ELR (cell line): ENCODE measurements at places on chromosomes 6 and 20.

DNA sequence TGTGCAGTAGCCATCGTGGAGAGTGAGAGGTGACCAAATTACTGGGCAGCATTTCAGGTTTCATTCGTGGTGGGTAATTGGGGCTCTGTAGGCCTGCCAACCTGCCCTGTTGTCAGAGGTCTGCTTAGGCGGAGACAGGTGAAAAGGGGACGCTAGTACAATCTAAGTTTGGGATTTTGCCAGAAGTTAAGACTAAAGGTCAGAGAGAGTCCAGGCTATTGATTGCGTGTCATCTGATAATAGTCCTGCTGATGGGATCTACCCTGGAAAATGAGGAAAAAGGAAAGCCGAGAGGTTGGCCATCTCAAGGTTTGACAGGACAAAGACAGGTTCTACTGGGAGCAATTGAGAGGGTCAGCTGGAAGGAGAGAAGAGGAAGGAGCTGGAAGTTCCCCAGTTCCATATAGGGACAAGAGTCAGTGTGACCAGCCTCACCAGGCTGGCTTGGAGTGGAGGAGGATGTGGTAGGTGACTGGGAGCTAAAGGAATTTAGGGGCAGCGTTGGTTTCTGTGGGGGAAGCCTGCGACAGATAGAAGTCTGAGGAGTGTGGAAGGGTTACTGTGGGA lies 10.9 kb downstream of the ARFGEF2 start:
- DNase-seq, result peak; percentile 88

DNA sequence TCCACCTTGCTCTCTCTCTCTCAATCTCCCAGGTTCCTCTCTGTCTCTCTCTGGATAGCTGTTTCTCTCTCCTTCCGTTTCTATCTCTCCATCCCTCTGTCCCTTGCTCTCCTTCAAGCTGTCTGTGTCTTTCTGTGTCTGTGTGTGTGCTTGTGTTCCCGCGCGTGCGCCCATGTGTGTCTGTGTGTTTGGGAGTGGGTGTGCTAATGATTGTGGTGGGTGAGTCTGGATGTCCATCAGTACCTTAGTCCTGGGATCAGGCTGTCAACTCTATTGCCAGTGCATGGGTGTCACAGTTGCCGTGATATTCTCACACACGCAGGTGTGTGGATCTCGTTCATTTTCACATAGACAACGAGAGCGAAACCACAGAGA lies 1380.6 kb upstream of the DEFB115 start:
- no peak for DNase-seq

- no peak for DNase-seq
These were observed 323.1 kb upstream of the AGPAT4 start for GRCh38 chr6:161596807-161597520.

DNA sequence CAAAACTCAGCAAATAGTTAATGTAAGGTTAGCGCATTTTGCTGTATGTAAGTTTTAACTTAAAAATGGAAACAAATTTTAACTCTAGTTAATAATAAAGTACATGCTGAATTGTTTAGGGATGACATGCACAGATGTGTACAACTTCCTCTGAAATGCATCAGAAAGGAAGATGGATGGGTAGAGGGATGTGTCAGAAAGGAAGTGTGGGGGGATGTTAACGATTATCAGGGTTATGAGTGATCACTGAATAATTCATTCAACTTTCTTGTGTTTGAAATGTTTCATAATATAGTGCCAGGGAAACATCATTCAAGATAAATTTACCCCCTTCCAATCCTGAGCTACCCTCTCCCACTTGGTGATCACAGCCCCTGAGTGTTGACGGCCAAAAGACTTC lies 87.6 kb downstream of the FOXA2 start:
- DNase-seq, result no peak

- no peak for DNase-seq
These were observed 43.4 kb downstream of the CLVS2 start for GRCh38 chr6:123039431-123039830.

DNA sequence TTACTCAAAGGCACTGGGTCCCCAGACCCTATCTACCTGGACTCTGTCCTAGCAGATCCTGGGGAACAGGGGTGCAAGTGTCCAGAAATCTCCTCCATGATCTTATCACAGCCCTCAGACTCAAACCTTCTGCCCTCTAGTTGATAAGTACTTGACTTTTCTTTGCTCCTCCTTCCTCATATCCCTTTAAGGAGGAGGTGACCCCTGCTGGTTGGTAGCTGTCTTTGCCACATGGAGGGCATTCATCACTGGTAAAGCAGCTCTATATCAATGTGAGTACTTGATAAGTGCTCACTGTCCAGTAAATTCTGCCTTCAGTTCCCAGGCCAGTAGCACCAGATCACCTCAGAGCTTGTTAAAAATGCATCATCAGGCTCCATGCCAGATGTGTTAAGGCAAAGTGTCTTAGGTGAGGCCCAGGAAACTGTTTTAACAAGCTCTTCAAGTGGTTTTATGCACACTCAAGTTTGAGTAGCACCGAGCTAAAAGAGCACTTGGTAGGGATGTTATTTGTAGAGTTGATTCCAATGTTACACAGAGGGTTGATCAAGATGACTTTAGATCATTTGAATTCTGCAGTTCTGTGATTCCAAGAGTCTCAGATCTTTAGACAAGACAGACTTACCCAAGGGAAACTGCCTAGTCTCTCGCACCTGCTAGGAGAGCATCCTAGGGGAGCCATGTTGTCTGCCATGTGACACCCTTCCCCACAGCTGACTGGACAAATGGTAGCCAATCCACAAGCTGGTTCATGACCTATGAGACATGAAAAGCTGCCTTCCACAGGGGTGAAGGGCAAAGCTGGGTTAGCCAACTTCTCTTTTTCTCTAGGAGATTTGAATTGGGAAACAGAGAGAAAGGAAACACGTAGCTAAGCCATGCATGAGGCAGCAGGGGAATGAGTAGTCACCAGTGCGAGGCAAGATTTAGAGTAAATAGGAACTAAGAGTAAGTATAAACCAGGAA lies 18.6 kb downstream of the TREML2 start:
- DNase-seq, result peak; percentile 71

DNA sequence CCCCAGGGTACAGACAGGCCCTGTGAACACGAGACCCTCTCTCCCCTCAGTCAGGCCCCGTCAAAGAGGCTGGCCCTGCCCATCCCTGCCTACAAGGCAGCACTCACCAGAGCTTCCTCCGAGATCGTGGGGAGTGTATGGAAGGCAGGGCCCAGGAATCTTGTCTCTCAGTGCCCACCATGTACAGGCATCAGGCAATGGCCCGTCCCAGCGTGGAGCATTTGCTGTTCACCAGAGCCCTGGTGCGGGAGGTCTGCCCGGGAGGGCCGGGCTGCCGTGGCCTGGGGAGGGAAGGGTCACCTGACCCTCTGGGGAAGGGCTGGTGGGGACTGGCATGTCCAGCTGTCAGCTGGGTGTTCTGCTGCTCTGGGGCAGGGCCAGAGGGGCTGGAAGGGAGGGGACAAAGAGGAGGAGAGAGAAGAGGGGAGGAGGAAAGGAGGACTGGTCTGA lies at the start of gene IP6K3:
TSS of gene IP6K3 (minus strand) at position 255 of the 450 bp plus-strand sequence. CDS start 11,429 bp downstream, outside the sequence.
- DNase-seq, result no peak

DNA sequence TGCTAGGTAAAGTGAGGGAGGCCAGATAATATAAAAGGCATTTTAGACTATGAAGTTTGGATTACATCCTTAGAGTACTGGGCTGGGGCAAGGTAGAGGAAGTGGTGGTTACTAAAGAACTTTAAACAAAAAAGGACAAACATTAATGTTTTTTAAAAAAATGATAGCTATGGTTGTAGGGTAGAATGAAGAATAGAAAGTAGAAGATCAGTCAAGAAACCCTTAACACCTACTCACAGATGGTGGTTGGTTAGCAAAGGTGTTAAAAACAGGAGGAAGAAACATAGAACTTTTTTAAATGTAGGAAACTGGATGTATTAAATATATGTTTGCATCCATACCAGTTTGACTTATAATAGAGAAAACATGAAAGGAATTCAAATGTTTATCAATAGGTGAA lies 80.7 kb upstream of the ELOVL5 start:
- DNase-seq, result no peak

DNA sequence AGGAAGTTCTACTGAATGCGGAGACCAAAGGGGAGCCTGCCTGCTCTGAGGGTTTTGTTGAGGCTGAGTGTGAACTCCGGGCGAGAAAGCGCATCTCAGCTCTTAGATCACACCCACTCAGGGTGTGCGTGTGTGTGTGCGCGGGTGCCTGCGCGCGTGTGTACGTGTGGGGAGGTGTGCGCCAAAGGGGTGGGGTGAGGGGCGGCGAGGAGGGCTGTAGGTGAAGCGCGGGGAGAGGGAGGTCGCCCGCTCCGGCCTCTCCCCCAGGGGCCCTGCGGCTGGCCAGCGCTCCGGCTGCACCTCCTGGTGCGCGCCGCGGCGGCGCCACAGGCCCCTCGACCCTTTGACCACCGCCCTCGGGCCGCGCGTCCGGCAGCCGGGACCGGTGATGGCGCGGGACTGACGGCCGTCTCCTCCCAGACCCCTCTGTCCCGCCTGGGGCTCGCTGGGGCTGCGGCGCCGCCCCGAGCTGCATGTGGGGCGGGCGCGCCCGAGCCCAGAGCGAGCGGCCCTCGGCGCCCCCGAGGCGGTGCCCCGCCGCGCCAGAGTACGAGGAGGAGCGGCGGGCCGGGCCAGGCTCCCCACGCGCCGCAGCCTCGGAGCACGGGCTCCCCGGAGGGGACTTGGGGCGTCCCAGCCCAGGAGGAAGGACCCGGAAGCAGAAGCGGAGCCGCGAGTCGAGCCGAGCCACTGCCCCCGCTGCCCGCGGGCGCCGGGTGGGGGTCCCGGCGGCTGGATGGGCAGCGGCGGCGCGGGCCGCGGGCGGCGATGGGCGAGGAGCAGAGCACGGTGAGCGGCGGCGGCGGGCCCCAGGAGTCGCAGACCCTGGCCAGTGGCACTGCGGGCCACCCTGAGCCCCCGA lies at the start of gene RNF217:
TSS of gene RNF217 (plus strand) at position 661 of the 862 bp plus-strand sequence. CDS start at position 769, 108 bp downstream.
- peak; percentile 61 for DNase-seq

DNA sequence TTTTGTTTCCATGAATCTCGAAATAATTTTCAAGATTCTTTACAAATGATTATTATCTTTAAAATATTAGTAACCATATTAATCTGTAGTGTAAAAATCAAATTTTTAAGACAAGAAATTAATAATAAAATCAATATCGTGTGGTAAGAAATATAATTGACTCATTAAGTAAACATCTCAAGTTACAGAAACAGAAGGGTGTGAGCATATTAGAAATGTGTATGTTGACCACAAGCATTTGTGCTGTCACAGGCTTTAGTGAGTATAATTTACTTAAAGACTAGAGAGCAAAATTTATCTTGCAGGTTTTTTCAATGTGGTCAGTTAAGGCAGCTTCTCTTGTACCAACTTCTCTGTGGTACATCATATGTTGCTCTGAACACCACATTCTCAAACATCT lies 566.5 kb upstream of the IRAK1BP1 start:
- DNase-seq, result no peak

- DNase-seq, result no peak
These were observed 336.3 kb downstream of the CD83 start for GRCh38 chr6:14453712-14454472.

GRCh38 chr6:31636698-31637596 lies 15.5 kb downstream of the BAG6 start:
- peak; percentile 54 for DNase-seq

DNA sequence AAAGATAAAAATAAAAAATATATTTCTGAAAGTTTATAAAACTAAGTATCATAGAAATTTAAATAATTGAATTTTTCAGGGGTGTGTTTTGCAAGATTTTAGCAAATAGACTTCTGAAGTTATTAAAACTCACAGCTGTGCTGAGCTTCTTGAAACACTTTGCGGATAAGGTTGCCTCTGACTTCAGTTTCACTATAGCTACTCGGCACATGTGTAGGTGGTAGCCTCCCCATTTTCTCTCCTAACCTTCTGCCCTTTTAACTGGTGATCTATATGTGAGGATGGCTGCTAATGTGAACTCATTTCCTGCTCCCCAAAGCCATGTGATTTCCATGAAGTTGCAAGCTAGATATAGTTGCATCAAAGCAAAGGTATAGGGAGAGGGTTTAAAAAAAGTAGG lies 129.3 kb upstream of the STMND1 start:
- DNase-seq, result no peak

DNA sequence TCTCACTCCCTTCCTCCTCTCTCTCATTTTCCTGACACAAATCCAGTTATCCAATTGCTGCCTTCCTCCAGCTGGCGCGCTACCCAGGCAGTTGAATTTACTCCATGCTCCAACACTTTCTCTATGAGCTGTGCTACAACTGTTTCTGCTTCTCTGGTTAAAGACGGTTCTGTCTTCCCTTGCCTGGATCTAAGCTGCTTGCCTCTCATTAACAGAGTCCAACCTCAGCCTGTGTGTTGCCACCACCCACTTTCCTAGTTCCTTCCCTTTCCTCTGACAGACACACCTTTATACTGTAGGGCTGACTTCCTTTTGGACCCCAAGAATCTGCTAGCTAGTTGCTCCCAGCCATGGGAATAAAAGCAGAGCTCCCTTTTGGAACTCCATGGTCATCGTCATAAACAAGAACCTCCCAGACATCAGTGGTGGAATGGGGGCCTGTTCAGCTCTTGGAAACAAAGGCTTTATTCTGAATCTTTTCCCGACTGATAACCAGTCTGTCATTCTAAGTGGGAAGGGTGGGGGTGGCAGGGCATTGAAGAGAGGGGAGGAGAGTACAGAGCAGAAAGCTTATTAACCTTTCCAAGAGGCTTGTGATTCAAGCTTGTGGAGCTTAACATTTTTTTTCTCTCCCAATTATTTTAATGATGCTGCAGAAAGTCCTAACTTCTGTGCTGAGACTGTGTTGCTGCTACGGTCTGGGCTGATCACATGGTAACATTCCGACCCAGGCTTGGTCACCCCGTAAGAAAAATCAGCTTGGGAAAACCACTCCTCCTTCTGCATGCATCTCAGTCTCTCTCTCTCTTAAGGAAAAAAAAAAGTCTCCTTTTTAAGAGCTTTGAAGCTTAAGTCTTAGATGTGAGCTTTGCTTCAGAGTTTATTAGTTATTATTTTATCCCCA lies 31.3 kb upstream of the BMP2 start:
- no peak for DNase-seq

DNA sequence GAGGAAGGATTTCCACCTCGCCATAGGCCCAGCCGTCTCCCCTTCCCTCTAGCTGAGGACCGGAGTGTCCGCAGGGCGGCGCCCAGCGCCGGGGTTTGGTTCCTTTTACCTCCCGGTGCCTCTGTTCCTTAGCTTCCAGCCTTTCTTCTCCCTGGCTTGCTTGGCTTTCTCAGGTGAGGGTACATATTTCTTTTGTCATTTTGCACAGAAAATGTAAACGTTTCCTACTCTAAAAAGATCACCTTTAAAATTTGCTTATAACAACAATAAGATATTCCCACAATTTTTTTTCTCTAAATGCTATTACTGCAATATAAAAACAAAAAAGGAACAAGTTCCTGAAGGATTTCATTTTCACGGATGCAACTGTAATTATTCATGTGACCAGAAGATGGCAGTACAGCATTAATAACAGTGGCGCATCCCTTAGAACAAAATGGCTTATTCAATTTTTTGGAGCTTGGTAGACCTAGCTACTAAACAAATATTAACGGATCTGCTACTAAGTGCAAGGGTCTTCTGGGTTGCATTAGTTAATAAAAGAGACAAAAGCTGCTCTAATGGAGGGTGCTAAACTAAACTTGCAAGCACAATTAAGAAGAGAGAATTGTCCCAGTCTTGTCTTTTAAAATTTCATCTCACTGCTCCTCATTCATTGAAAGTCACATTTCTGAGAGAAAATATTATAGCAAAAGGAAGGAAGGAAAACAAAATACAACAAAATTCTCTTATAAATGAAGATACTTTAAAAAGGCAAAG lies 172.9 kb downstream of the ADGRG6 start:
- DNase-seq, result peak; percentile 85

- DNase-seq, result no peak
These were observed 1.4 kb downstream of the CST9 start for GRCh38 chr20:23604306-23604705.
